ENCODE measurements at places on chromosomes 12 and 14.

DNA sequence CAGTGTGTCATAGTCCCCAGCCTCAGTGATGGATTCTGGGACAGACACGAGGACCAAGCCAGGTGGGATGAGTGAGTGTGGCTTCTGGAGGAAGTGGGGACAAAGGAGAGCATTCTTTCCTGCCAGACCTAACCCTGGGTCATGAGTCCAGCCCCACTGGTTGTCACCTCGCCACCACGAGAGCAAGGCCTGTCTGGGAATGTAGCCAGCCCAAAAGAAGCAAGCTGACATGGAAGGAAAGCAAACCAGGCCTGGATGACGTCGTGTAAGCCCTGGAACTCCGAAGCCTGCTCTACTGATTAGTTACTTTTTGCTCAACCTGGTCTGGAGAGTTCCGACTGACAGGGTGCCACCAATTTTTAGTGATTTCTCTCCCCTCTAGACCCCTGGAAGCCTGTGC lies 105.9 kb downstream of the SINHCAF start:
- DNase-seq: no peak

DNA sequence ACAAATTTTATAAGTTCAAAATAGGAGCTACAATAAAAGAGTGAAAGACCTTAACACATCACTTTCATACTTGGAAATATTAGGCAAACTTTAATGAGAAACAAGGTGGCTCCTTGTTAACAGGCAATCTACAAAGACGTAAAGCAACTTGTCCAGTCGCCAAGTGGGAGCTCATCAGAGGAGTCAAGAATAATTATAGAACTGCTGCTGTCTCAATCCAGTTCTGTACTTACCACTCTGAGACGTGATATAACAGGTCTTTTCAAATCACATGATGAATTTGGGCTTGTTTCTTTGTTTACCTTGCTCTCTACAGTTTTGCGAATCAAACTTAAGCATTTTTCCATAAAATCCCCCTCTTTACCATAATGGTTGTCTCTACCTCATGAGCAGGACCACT lies 3.6 kb downstream of the YBX3 start:
- no peak for DNase-seq

- DNase-seq: peak; percentile 66
Measured at GRCh38 chr12:120199025-120199424, 1.9 kb downstream of the RPLP0 start.

DNA sequence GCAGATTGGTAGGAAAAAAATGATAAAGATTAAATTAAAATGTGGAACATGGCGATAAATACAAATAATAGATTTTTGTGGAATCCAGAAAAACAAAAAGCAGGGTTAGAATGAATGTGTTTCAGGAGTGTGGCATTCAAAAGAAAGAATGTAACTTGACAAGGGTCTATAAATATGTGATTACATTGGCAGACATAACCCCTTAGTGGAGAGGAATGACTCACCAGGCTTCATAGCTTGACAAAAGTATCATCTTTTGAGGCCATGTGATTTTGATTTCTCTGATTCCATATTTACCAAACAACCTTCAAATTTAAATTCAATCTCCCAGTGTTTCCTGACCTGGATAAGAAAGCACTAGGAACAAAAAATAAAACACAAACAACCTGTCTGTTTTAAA lies 24.4 kb upstream of the MGST1 start:
- DNase-seq: no peak

GRCh38 chr14:95207475-95208233 lies 50.3 kb upstream of the DICER1 start:
- no peak for DNase-seq

DNA sequence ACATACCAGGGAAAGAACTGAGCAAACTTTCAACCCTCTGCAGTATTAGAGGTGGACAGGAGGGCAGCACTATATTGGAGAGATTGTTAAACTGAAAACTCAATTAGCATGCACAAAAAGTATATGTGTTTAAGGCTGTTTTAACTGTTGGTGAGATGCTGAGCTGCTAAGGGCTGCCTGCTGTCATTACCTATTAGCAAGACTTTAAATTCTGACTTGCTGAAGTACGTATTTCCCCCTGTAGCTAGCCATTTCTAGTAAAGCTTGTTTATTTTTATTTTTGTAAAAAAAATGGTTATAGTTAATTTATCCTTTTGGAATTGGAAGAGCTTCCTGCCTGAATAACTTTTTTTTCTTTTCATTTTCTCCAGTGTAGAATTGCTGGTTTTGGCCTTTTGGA lies 92.2 kb downstream of the CACNA1C start:
- no peak for DNase-seq

GRCh38 chr12:87246726-87247125 lies 782.5 kb downstream of the C12orf50 start:
- DNase-seq: no peak

DNA sequence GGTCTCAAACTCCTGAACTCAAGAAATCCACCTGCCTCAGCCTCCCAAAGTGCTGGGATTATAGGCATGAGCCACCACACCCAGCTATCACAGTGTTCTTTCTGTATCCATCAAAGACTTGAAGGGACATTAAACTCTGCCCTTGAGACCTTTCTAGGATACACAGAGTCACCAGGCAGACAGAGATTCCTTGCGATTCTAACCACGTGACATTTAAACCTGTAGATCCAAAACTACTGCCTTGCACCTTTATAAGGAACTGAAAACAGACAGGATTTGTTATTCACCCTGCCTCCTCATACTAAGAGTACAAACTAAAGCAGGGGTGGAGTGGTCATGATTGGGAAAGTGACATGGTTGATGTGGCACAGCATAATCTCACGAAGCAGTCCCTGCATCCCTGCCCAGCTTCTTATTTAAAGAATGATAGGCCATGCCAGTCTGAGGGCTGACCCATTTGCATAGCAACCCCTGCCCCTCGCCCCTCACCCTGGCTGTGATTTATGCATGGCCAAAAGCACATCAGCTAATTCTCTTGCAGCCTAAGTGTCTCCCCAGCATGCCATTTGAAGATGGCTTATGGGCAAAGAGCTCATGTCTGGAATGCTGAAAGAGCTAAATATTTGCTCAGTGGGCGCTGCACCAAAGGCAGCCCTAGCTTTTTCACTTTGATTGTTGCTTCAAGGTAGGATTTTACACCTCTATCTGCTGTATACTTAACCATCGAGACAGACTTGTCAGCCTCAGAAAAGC lies 43.2 kb upstream of the MYBPC1 start:
- no peak for DNase-seq

- DNase-seq: no peak
Measured at GRCh38 chr14:92135269-92135668, 13.5 kb downstream of the CPSF2 start.

- no peak for DNase-seq
Measured at GRCh38 chr14:56087671-56088471, 30.3 kb upstream of the PELI2 start.

- no peak for DNase-seq
Measured at GRCh38 chr12:3204143-3204542, 127.0 kb downstream of the TSPAN9 start.

GRCh38 chr12:6934110-6934509 lies 6.4 kb downstream of the ATN1 start:
- no peak for DNase-seq

DNA sequence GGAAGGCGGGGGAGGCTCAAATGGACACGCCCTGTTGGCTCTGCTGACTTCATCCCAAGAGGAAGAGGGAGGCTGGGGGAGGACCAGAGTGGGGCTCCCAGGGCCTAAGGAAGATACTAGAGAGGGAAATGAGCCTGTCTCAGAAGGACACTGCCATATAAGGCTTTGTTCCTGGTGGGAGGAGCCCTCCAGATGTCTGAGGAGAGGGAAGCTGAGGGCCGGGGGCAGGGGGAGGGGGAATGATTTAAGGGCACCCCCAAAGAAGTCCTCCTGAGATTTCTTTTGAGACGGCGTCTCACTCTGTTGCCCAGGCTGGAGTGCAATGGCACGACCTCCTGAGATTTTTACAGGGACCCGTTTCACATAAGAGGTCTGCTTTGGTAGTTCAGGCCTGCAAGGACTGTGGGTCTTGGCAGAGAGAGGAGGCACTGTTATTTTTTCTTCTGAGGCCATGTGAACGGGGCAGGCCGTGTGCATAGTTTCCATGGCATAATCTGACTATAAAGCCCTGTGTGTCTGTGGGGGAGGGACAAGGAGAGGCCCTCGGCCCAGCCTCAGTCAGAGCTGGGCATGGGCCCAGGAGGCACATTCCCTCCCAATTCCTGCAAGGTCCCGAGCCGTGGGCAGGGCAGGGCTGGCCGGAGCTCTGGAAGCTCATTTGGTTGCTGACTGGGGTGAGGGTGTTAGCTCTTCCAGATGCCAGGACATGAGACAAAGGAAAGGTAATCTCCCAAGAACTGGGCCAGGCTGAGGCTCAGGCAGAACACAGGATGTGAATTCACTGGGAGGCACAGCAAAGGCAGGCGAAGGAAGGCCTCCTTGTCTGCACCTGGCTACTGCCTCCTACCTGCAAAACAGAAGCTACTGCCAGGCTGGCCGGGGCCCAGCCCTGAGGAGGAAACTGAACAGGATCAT lies 22.2 kb upstream of the PLEKHG3 start:
- no peak for DNase-seq

GRCh38 chr14:81192594-81192993 lies 28.2 kb downstream of the GTF2A1 start:
- DNase-seq: no peak

- no peak for DNase-seq
Measured at GRCh38 chr12:5031958-5032357, 11.7 kb upstream of the KCNA5 start.

DNA sequence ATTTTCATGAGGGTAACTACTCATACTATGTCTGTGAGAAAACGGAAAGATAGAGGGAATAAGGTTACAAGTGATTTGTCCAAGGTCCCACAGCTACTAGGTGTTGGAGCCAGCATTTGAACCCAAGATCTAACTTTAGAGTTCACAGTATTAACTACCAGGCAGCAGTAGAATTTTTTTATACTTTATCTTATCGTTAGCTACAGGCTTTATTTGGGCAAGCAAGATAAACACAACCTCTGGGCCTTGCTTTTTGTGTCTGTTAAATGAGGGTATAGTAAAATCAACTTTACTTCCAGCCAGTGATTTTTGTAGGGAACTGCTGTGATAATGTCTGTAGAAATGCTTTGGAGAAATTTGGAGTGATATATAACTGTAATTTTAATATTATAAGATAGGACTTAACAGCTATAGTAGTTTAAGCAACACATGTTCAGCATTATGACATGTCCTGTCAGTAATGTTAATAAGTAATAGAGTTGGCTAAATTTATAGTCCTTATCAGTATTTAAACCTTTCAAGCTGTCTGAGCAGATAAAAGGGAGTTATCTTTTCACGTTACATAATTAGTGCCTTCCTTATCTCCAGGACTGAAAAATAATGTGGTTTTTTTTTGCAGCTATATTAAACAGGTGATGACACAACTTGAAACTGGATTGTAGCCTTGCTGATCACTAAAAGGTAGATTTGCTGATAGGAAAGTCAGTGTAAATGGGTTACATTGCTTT lies 12.8 kb downstream of the LEMD3 start:
- no peak for DNase-seq

DNA sequence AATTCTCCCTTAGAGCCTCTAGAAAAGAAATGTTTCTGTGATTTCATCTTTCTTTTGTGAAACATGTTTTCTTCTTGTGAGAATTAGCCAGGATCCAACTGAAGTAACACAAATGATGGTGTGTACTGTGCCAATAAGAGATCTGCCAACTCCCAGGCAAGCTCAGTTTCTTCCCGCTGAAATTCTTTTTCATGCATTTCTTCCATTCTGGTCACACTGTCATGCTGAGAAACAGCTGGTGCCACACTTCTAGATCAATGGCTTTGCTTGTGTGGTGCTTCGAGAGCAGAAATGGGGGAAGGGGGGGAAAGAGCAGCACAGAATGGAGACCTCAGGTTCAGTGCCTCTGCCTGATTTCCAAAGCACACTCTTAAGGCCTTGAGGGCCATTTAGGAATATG lies 41.4 kb upstream of the FGF6 start:
- no peak for DNase-seq

- no peak for DNase-seq
Measured at GRCh38 chr14:89455412-89455811, 38.4 kb upstream of the FOXN3 start.

GRCh38 chr12:57735198-57735855 lies 3.2 kb downstream of the AGAP2 start:
- DNase-seq: no peak

DNA sequence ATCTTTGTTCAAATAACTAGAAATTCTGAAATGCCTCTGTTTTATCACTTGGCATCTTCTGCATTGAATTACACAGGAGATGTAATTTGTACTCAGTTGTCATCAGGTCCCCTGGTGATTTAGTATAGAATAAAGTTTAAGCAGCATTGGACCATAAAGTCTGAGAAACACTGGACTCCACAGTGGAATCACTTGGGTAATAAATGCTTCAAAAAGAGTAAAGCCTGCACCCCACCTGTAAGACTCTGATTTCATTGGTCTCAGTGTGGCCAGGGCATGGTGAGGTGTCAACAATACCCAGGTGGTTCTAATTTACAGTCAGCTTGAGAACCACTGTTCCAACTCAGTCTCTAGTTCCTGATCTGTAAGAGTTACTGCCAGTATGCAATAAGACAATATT lies 148.9 kb downstream of the ITPR2 start:
- no peak for DNase-seq

DNA sequence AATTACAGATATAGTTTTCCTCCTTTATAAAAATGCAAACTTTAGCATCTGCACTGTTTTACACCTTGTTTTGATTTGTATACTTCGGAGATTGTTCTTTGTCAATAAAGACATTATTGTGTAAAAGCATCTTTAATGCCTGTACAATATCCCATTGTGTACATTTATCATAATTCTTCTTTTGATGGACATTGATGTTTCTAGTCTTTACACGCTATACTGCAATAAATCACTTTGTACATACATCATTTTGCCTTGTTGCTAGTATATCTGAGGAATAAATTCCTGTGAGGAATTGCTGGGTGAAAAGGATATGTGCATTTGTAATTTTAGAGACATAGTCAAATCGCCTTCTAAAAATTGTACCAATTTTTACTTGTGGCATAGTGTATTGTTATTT lies 30.4 kb downstream of the WDR20 start:
- no peak for DNase-seq

DNA sequence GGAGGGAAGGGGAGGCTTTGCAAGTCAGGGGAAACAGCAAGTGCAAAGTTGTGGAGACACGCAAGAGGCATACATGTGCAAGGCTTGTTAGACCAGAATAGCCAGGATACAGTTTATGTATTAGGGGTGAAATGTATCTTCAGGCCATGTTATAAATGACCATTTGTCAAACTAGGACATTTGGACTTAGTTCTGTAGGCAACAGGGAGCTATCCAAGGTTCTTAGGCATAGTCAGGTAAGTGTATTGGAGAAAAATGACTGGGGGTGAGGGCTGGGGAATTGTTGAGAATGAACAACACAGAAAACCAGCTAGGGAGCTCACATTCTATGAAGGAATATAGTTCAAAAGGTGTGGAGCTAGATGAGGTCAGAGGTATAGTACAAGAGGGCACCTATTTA lies 42.5 kb downstream of the TPH2 start:
- no peak for DNase-seq
